AG08395 (cell line): ENCODE measurements at places on chromosomes 16 and 17.

DNA sequence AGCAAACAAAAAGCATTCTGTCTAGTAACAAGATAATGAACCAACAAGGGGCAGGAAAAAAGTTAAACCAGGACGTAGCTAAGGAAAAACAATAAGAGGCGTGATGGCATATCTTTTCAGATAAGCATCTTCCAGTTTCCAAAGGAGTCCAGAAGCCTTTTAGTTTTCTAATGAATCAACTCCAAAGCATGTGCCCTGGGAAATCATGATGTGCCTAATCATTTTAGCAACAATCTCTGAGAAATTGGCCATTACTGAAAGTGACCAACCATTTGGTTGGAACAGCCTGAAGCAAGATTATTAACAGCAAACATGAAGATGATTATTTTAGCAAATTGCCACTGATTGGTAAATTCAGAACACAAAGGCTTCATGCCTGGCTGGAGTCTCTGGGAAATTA is 440.9 kb upstream of the MAF start:
- DNase-seq, result no peak

DNA sequence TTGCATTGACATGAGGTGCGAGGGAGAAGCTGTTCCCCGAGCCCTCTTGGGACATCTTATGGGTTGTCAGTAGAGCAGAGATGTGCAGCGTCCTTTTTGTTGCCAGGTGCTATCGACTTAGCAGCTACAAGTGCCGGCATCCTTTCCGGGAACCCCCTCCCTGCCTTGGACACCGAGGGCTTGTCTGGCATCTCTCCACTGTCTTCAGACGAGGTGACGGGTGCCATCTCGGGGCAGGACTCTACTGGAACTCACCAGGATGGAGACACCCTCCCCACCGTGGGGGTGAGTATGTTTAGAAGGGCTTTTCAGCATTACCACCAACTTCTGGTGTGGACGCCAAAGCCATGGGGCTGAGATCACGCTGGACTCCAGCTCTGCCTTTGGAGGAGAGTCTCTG is 11.8 kb upstream of the JPT2 start:
- DNase-seq, result no peak

- no peak for DNase-seq
Observed at GRCh38 chr17:76543826-76544545, 4.1 kb downstream of the PRCD start.

DNA sequence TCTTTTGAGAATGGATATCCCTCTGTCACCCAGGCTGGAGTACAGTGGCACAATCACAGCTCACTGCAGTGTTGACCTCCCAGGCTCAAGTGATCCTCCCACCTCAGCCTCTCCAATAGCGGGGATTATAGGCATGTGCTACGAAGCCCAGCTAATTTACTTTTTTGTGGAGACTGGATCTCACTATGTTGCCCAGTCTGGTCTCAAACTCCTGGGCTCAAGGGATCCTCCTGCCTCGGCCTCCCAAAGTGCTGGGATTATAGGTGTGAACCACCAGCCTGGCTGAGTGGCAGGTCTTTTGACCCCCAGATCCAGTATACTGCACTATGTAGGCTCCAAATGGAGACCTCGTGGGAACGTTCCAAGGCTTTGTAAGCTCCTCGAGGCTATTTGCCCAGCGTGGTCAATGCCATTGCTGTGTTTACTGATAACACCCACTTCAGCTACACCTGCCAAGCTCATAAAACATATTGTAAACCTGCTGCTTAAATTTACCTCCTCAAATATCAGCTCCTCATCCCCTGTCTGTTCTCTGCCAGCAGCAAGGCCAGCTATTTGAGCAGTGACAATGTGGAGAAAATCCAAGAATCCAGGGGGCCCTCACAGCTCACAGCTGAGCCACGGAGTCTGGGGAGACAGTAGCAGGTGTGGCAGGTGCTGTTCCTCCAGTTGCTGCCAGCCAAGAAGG is 16.2 kb upstream of the KIFC3 start:
- no peak for DNase-seq

GRCh38 chr17:28812748-28813377 is 29.7 kb downstream of the FAM222B start:
- DNase-seq, result peak; percentile 39
